ENCODE measurements at places on chromosomes 13 and 19.

GRCh38 chr19:8611391-8611876 lies 919 bp upstream of the ADAMTS10 start:
- DNase-seq, result no peak

DNA sequence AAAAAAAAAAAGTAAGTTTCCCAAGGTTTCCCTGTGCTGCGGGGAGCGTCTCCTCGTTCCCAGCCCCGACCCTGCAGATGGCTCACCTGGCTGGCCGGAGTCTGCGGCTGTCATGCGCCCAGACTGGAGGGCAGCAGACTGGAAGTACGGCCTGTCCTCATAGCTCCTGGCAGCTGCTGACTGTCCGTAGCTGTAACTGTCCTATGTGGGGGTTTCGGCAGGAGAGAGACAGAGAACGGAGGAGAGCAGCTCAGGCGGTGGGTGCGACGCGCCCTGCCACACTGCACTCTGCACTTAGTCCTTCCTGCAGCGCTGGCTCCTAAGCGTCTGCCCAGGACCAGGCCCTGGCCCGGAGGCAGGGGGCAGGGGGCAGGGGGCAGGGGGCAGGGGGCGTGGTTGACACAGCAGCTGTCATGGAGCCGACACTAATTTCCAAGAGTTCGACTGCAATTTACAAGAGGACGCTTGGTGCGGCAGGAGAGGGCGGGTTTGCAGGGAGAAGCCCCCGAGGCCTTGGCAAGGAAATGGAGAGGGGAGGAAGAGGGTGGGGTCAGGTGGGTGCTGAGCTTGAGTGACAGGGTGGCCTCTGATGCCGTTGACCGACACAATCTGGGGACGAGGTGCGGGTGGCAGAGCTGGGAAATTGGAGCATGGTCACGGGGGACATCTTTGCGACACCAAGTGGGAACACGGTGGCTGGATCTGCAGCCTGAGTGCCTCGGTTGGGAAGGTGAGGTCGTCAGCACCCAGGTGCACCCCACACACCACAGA lies 35.1 kb downstream of the ZFR2 start:
- no peak for DNase-seq

GRCh38 chr19:46755077-46755852 lies 9.0 kb upstream of the STRN4 start:
- DNase-seq, result no peak

- no peak for DNase-seq
Measured at GRCh38 chr19:47615230-47615629, 6.3 kb downstream of the BICRA start.

DNA sequence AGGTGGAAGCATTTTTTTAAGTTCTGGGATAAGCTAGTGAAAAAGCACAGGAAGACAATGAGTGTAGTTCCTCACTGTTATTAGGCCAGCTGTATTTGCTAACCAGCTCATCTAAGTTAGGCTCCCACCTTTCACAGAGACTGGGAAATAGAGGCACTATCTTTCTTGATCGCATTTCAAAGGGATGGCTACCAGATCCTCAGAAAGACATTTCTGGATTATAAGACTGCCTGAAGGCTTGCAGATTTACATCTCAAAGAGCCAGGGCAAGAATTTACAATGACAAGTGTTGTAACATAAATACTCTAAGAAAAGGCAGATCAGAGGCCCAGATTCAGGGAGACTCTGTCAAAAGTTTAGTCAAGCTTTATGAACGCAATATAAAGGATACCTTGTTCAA lies 1005.5 kb downstream of the PCDH9 start:
- no peak for DNase-seq

- DNase-seq, result no peak
Measured at GRCh38 chr13:103759361-103759760, 693.1 kb upstream of the SLC10A2 start.

DNA sequence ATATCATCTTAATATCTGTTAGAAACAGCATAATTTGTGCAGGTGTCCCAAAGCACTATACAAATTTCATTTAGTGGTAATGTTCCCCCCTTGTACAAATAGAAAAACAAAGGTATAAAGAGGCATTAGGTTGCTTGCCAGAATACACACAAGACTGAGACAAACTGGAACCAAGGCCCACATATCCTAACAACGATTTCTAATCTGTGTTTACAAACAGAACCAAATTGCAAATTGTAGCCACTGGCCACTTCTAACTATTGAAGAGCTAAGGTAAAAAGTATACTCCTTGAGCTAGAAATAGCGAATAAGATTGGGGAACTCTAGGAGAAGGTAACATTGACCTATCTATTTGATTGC lies 526.1 kb downstream of the KLF12 start:
- DNase-seq, result no peak

- no peak for DNase-seq
Measured at GRCh38 chr13:33994198-33994597, 176.2 kb downstream of the RFC3 start.

DNA sequence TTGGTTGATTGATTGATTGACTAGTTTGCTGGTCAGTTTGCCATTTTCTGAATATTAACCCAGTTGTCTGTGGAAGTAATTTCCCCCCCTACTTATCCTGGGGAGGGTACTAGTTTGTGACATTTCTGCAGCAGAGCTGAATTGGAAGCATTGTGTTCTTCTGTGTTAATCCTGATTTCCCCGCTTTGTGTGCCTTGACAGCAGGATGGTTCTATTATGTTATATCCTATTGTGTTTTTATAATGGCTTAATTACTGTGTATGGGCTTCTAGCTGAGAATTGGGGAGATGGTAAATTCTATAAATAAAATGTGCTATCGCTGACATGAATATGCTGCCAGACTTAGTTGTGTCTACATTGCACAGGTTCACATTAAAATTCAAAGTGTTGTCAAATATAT lies 499.7 kb downstream of the COG6 start:
- no peak for DNase-seq

GRCh38 chr19:40228346-40228745 lies 1.9 kb upstream of the CCNP start:
- no peak for DNase-seq

All from mesenteric fat pad (tissue), 1 donor.